Left lung (tissue), 14 donors: ENCODE measurements at places on chromosomes 7 and 10. TPM values are rescaled to one million over a fixed set of nuclear protein-coding genes. Genes with fewer than 3 reads are reported as not detected.

The ACBD7 gene
- 6.4 TPM for polyA plus RNA-seq

GRCh38 chr7:139720705-139721231, 57.0 kb downstream of the HIPK2 start:
- DNase-seq, result no peak

The SOSTDC1 gene
- 23.0 TPM for polyA plus RNA-seq

DNA sequence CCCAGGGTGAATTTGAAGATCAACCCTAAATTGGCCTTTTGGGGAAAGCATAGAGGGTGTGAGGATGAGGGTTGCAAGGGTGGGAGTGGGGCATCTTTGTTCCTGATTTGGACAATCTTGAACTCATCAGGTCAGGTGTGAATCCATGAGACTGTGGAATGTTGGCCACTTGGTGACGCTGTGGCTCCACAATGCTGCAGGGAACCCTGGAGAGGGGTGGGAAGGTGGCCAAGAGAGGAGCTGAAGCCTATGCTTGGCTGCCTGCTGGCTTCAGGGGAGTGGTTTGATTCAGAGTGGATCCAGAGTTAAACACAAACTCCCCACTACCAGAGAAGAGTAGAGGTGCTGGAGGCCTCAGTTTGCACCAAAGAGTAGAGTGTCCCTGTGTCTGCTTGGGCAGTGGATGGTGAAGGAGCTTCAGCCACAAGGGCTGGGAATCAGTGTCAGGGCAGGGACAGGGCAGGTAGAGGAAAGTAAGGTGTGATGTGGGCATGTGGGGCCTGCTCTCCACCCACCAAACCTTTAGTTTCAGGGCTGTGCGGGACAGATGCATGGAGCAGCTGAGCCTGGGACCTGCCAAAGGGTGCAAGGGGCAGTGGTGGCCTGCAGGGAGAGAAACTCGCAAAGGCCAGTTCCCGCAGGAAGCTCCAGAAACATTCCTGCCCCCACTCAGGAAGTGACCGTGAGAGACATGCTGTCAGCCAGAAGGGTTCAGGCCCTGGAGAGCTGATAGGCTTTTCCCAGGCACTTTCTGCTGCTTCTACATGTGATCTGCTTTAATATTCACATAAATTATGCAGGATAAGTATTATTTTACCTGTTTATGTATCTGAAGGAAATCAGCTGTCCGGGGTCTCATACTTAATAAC, 81.0 kb upstream of the PRSS58 start:
- DNase-seq, result peak; percentile 24

DNA sequence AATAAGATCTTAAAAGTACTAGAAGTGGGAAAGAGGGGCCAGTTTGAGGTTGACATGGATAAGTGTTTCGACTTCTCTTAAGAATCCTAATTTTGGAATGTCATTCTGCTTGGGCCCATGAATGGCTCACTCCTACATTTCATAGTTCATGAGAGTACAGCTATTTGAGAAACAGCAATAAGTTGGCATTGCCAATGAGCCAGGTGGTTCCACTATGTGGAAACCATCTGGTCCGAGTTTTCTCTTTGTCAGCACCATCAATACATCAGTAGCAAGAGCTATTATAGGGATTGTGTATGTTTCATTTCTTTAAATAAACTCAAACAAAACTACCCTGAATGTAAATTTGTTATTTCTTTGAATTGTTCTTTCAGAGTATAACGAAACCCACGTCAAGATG, 78.1 kb upstream of the NEBL start:
- DNase-seq, result no peak

The LIPM gene
- not detected for polyA plus RNA-seq

- peak; percentile 28 for DNase-seq
Measured at GRCh38 chr7:2032876-2033407, 199.8 kb downstream of the MAD1L1 start.

DNA sequence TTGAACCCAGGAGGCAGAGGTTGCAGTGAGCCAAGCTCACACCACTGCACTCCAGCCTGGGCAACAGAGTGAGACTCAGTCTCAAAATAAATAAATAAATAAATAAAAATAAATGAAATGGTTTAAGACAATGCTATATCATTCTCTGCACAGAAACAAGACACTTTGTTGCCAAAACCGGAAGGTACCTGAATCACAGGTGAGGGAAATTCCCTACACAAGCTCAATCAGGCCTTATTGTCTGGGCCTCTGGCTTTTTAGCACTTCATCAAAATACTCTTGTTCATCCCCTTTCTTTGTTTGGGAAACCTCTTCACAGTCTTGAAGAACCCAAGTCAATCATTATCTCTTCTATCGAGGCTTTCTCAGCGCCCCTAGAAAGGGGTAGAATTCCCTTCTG, 166.1 kb upstream of the NPSR1 start:
- no peak for DNase-seq

The C7orf33 gene
- polyA plus RNA-seq, result not detected

The SLC13A1 gene
- 0.04 TPM for polyA plus RNA-seq

The KLF14 gene
- 0.13 TPM for polyA plus RNA-seq

DNA sequence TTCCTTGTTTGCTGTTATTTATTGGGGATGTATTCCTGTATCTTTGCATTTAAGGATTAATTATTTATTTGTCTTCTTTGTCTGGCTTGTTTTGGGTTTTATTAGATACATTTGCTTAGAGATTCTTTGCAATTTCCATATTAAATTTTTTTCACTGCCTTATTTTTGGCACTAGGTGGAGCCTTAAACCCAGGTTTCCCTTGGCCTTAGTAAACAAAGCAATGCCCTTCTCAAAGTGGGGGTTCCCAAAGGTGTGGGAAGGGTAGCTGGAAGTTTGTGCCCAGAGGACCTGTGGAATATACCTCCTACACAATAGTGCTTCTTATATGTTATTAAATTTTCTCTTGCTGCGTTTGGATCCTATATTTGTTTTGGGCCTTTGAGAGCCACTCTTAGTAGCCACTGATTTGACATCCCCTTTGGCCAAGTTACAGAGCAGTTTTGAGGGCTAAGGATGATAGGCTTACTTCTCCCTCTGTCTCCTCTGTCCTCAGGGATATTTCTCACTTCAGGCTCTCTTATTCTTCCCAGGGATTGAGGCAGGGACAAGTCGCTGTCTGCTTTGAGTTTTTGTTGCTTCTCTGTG, 162.3 kb downstream of the ITGB1 start:
- DNase-seq, result no peak

GRCh38 chr7:155308330-155309020, 10.8 kb downstream of the INSIG1 start:
- no peak for DNase-seq

DNA sequence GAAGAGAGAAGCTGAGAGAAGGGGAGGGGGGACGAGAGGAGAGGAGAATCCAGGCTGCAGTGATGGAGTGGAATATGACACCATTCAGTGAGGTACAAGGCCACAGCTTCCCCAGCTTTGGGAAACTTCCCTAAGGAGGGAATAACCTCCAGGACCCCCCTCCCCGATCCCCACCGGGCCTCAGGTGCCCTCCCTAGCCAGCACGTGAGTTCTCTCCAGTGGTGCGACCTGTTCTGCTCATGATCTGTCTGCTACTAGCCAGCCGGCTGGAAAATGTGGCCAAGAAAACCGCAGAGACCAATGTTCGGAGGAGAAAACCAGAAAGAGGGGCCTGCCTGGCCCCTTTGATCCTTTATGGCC, 39.9 kb upstream of the AGK start:
- DNase-seq, result no peak

DNA sequence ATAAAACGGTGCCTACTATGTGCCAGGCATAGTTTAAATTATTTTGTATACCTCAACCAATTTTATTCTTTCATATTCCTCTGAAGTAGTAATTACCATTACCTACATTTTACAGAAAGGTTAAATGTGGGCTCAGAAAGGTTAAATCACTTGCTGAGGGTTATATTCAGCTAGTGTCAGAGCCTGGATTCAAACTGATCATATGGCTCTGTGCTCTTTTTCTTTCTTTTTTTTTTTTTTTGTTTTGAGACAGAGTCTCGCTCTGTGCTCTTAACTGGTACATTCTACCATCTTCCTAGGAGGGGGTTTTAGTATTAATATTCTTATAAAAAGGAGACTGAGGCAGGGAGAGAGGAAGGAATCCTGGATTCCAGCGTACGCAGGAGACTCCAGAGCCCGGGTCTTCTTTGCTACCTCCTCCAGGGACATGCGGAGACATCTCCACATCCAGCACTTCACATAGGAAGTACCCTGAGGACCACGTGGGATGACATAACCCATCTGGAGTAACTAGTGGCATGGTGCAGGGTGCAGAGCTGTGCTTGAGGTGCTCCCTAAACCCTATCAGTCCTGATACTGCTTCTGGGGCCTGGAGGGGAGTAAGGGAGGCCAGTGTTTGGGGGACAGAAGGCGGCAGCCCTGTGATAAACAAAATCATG, 29.6 kb upstream of the ATXN7L1 start:
- no peak for DNase-seq

The SPDYE9 gene
- 0.95 TPM for polyA plus RNA-seq
